ENCODE measurements at places on chromosomes 2 and 18. TPM values are rescaled to one million over a fixed set of nuclear protein-coding genes. Genes with fewer than 3 reads are reported as not detected.

The SERPINB3 gene
- polyA plus RNA-seq: not detected

- DNase-seq: no peak
These were observed 203.7 kb downstream of the KLHL29 start for GRCh38 chr2:23588508-23589201.

DNA sequence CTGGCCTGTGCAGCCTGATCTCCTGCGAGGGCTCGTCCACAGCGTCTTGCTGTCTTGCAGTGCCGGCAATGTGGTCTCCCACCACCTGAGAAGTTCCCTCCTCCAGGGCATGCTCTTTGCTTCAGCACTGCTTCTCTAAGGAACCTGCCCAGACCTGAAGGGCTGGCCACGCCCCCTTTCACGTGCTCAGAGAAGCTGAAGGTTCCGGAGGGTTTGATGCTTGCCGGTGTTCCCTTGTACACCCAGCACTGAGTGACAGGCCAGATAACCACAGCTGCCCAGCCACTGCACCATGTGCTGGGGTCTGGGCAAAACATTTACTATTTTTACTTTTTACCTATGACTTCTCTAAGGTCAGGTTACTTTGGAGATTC is 1.7 kb upstream of the POLR2D start:
- DNase-seq: no peak

DNA sequence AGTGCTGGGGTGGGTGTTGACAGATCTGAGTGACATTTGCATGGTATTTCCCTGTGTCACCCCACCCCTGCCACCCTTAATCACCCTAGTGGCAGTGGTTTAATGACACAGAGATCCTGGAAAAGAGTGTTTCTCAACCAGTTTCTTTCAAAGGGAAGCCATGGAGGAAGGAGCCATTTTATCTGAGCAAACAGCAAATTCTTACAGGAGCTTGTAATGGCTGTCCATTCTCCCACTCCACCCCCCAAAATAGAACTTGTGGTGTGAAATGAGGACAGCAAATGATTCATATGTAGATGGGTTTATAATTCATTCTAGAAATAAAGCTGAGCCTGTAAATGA is 51.5 kb downstream of the CDC42EP3 start:
- DNase-seq: no peak

The OBSL1 gene
- 183 TPM for polyA plus RNA-seq

GRCh38 chr2:125543968-125544514 is 1111.9 kb upstream of the GYPC start:
- no peak for DNase-seq

The AMER3 gene
- polyA plus RNA-seq: not detected

GRCh38 chr2:121043827-121044222 is 241.2 kb downstream of the TFCP2L1 start:
- DNase-seq: no peak

DNA sequence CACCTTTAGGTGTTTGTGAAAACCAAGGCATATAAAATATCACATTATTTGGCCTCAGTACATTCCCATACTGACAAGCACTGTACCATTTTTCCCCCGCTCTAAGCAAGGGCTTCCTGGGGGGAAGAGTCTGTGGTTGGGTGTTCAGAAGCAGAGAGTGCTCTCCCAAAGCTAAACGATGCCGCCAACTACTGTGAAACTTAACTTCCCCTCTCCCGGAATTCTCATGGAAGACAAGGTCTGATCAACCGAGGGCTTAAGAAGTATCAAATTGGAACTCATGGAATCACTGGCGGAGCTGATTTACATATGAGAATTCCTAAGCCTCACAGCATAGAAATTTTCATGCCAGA is 433 bp upstream of the MFF start:
- DNase-seq: no peak

All from hindlimb muscle (tissue), 1 donor.